ENCODE measurements at places on chromosomes 3 and 15.

GRCh38 chr3:130509008-130509407 lies 8.0 kb upstream of the COL6A6 start:
- DNase-seq: no peak

DNA sequence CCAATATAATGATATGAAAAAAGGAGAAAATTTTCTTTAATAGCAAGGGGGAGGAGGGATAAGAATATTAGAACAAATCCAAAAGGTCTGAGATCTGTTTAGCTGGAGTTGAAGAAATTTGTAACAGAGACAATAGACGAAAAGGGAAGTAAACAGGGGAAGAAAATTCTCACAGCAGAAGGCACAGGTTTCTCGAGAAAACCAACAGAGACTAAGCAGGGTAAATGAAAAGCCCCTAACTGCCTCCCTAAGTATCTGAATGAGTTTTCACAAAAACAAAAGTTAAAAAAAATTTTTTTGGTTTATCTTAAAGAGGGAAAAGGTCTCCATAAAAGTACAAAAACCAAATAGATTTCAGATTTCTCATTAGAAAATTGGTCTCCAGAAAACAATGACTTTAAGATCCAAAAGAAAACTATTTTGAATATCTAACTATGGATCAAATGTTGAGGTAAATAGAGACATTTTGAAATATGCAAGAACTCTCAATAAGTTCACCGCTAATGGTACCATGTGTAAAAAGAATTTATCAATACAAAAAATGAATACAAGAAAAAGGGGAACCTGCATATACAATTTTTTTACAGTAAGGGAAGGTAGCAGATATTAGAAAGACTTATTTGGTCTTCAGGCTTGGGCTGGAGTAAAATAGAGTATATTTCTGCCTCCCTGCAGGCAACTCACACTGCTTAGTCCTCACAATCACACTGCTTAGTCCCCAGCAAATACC lies 23.9 kb upstream of the NEK10 start:
- no peak for DNase-seq

- DNase-seq: no peak
Measured at GRCh38 chr3:31312400-31312799, 220.3 kb upstream of the STT3B start.

GRCh38 chr3:40939741-40940130 lies 259.6 kb upstream of the CTNNB1 start:
- DNase-seq: no peak

GRCh38 chr3:137988152-137988551 lies 21.8 kb upstream of the CLDN18 start:
- DNase-seq: no peak

DNA sequence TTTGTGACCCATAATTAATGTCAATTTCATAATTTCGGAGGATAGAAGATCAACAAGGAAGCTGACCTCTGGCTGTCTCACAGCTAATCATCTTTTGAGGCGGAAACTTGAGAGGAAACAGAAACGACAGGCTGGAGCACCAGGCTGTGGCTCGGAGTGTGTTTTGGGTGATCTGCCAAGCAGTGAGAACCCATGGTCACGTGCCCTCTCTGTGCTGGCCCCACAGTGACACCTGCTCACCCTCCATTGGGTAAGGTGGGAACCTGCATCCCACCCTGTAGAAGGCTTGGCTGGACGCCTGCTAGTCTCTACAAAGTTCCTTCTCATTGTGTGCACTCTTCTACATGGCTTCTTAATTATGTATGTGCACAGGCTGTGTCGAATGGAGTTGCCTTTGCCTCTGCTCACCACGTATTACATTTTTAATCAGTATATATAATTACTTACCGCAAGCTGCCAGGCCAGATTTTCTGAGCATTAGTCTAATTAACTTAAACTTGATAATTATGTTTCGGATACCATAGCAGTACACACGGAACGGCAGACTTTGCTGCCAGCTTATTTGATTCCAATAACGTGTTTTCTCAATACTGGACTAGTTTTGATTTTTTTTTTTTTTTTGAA lies 719.4 kb upstream of the CFAP20DC start:
- DNase-seq: no peak

GRCh38 chr15:50107591-50108408 lies 11.2 kb downstream of the ATP8B4 start:
- DNase-seq: peak; percentile 76

DNA sequence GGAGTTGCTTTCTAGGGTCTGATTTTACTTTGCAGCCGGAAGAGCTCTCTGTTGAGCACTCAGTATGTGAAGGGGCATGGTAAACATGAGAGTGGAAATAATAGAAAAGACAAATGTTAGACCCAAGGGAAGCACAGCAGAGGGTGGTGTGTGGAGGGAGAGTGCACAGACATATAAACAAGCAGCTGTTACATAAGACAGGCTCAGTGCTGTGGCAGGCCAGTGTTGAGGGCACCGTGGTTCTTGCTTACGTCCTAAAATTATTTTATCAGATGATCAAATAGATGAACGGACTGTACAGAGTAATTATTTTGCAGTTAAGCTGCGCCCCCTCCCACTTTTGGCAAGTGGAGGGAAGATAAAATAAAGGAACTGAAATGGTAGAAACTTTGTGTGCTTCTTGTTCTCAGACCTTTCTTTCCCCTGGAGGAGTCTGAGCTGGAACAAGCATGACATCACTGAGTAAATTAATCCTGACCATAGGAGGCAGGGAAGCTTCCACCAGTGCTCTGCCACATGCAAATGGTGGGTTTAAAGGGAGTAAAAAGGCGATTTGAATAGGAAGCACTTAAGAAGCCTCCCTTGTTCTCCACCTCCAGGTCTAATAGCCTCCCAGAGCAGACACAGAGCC lies 205.6 kb downstream of the IL20RB start:
- DNase-seq: no peak

GRCh38 chr3:162354356-162354755 lies 857.7 kb downstream of the OTOL1 start:
- DNase-seq: no peak

GRCh38 chr15:79311901-79312553 lies 1.1 kb downstream of the TMED3 start:
- DNase-seq: no peak

DNA sequence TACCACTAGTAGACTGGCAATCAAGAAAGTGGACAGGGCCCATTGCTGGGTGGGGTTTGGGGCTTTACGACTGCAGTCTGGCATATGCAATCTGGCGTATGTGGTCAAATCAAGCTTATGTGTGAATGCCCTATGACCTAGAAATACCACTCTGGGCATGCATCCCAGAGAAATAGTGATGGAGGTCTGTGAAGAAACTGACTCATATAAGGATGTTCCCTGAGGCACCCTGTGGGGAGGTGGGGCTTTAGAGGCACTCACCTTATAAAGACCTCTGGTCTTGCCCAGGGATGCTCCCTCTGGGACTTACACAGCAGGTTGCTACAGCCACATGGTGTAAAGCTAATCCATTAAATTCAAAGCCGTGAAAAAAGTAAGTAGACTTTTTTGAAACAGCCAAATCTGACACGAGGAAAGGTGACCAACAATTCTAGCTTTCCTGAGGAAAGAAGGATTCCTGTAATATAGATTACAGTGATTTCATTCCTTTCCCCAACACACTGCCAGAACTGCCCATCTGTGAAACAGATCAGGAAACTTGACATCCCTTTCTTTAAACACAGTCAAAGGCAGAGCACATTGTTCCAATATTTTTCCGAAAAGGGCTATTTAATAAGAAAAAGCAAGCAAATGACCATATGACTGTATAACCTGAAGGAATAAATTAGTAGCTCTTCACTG lies 13.6 kb downstream of the RARRES1 start:
- no peak for DNase-seq

- peak; percentile 84 for DNase-seq
Measured at GRCh38 chr3:158352551-158352950, 218.4 kb upstream of the MLF1 start.

- DNase-seq: no peak
Measured at GRCh38 chr3:172869784-172870518, 119.4 kb downstream of the ECT2 start.

- DNase-seq: no peak
Measured at GRCh38 chr3:194984622-194985021, 286.3 kb downstream of the XXYLT1 start.

DNA sequence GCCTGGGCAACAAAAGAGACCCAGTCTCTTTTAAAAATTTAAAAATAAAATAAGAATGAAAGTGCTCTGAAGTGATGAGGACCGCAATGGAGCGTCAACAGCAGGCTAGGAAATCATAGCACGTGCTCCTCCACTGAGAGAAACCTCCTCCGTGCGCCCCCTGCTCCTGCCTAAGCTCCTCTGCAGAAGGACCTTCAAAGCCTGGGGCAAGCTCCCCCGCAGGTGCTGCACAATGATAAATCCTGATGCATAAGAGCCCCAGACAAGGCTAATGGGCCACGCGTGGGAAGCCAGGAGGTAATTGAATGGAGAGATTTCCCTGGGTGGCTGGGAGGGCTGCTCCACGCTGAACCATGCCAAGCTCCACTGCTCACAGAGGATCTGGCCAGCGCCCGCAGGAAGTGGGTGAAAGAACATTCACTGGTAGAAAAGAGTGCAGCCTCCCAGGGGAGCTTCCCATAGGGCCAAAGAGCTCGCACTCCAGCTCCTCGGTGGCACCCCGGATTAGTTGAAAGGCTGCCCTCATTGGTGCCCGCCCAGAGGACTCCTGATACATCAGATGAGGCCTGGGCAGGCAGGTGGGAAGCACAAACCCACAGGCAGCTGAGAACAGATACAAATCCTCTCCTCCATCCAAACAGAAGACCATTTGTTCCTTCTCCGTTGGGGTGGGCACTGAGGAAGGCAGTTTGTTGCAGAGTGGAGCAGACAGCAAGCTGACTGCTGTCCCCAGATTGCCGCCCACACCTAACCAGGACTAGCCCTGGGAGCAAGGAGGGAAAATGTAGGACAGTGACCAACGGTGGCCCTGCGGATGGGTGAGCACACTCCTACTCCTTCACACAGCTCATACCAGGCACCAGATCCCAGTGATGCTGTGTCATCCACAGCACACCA lies 52.5 kb downstream of the CPN2 start:
- DNase-seq: no peak

GRCh38 chr3:155702745-155703591 lies 41.9 kb downstream of the PLCH1 start:
- no peak for DNase-seq

DNA sequence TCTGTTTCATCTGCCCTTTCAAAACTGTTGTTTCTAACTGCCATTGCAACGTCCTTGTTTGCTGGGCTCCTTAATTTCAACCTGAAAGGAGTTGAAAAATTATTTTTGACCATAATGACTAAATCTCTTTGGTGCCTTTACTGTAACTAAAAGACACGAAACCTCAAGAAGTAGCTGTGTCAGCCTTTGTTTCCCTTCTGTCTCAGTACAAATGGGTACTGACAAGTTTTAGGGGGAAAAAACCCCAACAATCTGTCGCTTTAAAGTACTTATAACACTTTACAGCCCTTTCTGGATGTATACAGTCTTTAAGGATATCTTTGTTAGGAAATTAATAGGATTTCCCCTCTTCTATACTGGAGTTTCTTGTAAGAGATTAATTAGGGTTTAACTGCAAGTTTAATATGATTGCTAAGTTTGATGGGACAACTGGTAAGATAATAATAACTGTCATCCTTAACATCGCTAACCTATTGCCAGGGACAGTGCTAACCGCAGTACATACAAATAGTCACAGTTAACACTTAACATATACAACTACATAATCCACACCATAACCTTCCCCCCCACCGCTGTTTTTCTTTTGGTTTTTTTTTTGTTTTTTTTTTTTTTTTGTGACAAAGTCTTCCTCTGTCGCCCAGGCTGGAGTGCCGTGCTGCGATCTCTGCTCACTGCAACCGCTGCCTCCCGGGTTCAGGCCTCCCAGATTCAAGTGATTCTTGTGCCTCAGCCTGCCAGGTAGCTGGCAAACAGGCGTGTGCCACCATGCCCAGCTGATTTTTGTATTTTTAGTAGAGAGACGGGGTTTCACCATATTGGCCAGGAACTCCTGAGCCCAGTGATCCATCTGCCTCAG lies 1.7 kb downstream of the GXYLT2 start:
- DNase-seq: no peak

DNA sequence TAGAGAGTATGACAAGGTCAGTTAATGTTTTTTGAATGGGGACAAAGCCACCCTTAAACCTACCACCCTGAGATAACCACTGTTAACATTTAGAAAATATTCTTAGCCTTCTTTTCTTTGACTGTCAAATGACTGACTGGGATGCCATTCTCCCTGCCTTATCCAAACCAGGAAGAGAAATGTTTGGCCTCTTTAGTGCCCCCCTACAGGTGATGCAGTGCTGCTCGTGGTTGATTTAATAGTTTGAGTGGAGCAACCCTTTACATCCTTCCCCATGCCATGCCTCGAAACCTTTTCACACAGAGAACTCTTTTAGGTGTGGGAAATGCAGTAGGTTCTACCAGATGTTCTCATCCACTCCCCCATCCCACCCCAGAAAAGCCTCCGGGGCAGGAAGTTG lies 38.7 kb upstream of the UMPS start:
- no peak for DNase-seq

GRCh38 chr3:150020527-150020926 lies 49.8 kb upstream of the PFN2 start:
- no peak for DNase-seq

GRCh38 chr15:61309617-61310016 lies 80.5 kb upstream of the RORA start:
- no peak for DNase-seq

DNA sequence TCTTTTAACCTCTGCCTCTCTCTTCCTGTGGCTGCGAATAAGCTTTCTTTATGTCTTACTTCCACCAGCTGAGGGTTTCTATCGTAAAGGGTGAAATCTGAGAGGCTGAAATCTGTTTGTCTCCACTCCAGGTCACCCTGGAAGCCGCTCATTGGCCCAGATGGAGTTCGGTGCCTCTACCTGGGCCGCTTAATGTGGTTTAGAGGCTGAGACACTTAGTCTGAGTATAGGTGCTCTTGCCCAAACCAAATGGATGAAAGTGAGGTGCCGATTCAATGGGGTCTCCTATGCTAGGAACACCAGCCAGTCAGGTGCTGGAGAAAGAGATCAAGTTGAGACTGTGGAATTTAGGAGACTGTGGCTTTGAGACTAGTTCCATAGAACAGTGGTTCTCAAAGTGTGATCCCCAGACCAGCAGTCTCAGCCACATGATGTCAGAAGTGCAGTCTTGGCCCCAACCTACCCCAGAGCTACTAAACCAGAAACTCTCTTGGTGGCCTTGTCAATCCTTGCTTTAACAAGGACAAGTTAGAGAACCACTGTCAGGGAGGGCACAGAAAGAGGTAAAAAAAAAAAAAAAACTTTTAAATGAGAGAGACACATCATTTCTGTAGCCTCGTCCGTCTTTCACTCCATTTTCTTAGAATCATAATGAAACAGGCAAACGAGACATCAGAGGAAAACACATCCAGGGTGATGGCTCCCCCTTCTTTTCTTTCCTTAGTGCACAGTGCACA lies 54.9 kb upstream of the CCR2 start:
- DNase-seq: no peak

GRCh38 chr3:73350996-73351395 lies 273.7 kb downstream of the PDZRN3 start:
- DNase-seq: no peak

DNA sequence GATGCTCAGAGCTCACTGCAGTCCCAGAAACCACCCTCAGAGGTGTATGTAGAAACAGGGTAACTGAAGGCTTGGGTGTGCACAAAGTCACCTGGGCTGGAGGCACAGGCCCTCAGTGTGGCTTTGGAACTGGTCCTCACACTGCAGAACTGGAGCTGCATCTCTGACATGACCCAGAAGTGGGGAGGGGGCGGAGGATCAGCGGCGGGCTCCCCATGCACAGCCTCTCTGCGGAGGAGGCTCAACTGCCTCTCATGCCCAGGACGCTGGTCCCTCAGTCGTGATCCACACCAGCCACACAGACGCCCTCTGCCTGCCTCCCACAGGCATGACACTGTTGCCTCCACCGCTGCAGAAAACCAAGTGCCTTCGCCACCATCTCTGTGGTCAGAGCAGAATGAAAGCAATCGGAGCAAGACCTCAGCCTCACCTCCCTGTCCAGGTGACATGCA lies 73.7 kb downstream of the TM2D3 start:
- no peak for DNase-seq

Data from SIG-M5 (cell line).